ENCODE measurements at places on chromosomes 6 and 20.

- DNase-seq: no peak
Measured at GRCh38 chr6:39313526-39314272, 520 bp downstream of the KCNK17 start.

DNA sequence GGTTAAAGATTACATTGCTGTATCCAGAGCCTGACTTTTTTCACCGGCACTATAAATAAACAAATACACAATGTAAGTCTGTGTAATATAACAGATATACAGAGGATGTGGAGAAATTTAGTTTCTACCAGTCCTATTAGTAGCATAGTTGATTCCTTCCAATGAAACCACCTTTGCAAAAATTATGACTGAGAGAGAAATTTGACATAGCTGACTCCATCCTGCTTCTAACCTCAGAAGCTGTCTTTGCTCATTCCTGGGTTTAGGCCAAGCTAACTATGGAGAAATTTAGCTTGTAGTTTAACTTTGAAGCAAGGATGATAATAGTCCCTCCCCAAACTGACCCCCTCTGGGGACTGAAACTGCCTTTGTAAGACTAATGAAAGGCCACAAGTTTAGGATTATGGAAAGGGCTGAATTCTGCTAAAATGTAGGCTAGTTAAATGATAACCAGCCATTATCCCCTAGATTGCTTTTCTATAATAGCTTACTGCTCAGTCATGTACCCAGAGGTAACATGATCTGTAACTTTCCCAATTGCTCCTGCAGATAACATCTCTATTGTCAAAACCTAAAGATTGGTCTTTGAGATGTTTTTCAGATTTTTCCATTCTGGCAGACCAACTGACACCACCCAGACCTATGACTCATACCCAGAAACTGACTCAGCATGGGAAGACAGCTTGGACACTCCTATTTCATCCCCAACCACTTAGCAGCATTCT, 172.8 kb upstream of the ARG1 start:
- DNase-seq: no peak

- DNase-seq: no peak
Measured at GRCh38 chr6:16851758-16852157, 90.5 kb upstream of the ATXN1 start.

- no peak for DNase-seq
Measured at GRCh38 chr6:140500849-140501248, 1126.4 kb upstream of the CITED2 start.

DNA sequence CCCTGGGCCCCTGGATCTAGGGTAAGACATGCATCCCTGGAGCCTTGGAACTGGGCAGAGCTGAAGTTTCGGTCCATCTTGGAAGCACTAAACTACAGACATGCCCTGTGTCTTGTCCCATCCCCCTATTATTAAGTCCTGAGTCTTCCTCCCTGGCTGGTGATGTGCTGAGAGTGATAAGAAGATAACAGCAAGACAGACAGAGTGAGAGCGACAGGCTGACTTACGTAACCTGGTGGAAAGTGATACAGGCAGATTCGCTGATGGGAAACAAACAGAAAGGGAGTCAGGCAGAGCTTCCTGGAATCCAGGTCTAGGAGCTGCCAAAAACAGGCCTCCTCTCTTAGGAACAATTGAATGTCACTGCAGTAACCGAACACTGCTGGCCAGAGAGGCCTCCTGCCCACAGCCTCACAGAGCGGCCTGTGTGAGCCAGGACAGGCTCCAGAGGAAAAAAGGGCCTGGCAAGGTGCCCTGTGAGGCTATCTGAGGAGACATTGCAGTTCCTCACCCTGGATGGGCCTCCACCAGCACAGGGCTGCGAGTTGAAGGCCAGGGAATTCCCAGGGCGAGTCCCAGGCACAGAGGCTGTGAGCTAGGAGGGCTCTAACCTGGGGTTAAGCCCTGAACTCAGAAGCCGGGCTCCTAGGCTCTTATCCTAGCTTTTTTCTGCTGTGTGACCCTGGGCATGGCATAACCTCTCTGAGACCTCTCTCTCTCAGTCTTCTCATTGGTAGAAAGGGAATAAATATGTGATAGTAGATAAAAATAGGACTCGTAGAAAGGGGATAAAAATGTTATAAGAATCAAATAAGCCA, 34.2 kb upstream of the B4GALT5 start:
- peak; percentile 65 for DNase-seq

DNA sequence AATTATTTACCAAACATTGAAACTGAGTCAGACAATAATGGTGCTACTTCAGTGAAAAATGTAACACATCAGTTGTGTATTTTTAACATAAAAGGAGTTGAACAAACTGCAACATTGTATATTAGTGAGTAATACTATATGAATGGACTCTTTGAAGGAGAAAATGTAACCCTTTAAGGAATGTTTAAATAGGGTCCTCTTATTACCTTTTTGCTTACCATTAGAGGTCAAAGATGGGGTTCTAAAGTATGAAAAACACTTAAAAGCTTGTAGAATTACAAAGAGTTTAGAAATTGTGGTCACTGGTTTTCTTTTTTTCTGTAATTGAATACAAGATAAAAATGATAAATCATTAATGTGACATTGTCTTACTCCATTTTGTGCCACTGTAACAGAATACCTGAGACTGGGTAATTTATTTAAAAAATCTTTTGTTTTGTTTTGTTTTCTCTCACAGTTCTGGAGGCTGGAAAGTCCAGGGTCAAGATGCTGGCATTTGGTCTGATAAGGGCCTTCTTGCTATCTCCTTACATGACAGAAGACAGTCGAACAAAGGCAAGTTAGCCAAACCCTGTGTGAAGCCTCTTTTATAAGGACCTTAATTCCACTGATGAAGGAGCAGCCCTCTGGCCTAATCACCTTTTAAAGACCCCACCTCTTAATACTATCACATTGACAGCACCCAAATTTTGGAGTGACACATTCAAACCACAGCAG, 43.2 kb downstream of the SESN1 start:
- DNase-seq: no peak

- no peak for DNase-seq
Measured at GRCh38 chr6:151052021-151052646, 186.6 kb downstream of the MTHFD1L start.

All from mucosa of gallbladder (tissue), 1 donor.